ENCODE measurements at places on chromosomes 16 and 17.

- no peak for DNase-seq
Measured at GRCh38 chr17:19250421-19251173, 13.4 kb downstream of the EPN2 start.

DNA sequence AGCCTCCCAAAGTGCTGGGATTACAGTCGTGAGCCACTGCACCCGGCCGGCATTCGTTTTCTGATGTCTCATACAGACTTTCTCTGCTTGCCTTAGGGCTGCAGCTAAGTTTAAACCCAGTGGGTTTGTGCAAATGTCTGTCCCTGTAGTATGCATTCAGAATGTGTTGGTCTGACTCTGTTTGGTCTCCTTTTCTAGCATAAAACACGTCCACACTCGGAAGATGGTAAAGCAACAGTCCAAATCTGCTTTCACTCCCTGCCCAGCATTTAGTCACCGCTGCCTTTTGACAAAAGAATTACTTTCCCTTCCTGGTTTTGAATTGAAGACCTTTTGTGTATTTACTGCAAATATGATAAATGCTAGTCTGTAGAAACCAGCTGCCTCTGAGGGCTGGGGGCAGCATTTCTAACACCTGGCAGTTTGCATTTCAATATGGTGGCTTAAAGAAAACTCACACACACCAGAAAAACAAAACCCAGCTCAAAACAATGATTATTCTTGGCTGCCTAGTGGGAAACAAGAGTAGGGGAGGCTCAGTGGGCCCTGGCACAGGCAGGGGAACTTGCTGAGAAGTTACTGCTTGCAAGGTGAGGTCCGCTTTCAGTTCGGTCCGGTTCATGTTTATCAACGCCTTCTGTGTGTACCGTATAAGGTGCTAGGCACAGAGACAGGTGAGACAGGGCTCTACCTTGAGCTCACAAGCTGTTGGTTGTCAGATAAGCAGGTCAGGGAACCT is 56.9 kb downstream of the MSI2 start:
- DNase-seq: no peak

- DNase-seq: no peak
Measured at GRCh38 chr16:491220-491919, 36.1 kb upstream of the CAPN15 start.

- no peak for DNase-seq
Measured at GRCh38 chr16:49622084-49622390, 233.9 kb downstream of the ZNF423 start.

- no peak for DNase-seq
Measured at GRCh38 chr17:41773731-41774193, 12.7 kb downstream of the JUP start.

DNA sequence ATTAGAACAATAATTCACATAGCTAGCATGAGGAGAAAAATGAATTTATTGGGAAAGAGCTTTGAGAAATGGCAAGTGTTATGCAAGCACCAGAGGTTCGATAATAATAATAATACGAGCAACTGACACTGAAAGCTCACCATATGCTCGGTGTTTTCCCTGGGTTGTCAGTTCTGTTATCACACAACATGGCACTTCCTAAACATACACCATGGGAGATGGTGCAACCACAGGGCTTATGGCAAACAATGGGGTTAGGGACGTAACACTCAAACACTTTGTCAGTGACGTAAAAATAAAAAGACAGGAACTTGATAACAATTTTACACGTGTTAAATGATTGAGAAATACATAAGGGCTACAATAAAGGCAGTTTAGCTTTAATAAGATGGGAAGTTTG is 23.7 kb downstream of the OR1D5 start:
- no peak for DNase-seq

- no peak for DNase-seq
Measured at GRCh38 chr17:28907709-28908475, 5.0 kb upstream of the DHRS13 start.

- no peak for DNase-seq
Measured at GRCh38 chr17:78598013-78598471, 20.8 kb upstream of the DNAH17 start.

DNA sequence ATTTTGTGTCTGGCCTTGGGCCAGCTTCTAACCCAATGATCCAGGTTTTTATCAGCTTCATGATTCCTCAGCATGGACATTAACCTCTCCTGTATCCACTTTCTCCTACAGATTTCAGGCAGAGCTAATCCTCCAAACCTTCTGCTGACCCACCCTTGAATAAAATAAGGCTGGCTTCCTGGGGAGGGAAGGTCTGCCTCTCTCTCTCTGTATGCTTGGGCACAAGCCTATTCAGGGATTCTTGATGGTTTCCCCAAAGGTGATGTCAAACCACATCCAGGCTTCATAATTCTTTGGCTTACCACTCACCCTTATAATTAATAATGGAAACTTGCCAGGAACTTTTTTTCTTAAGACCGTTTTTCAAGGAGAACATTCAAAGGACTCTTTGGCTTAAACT is 240.1 kb downstream of the UTP18 start:
- no peak for DNase-seq

DNA sequence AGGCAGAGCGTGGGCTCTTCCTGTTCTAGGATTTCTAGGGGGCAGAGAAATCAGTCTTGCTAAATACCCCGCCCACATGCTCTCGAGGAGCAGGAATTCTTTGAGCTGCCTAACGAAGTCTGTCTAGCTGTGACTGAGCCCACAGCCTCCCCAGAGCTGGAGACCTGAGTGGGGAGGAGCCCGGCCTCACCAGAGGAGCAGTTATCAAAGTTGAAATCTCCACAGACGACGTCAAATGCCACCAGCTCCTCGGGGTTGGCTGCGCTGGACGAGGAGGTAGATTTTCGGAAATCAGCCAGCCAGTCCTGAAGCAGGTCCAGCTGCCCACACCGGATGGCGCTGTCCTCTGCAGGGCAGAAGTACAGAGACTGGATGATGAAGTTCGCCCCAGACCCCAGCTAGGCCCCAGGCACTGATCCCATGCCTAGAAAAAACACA is 53.8 kb downstream of the PRMT7 start:
- no peak for DNase-seq

- no peak for DNase-seq
Measured at GRCh38 chr17:11404431-11405276, 163.6 kb downstream of the SHISA6 start.

GRCh38 chr17:17121162-17121561 is 78.9 kb downstream of the MPRIP start:
- DNase-seq: no peak

- no peak for DNase-seq
Measured at GRCh38 chr17:16920628-16921020, 51.3 kb downstream of the TNFRSF13B start.

DNA sequence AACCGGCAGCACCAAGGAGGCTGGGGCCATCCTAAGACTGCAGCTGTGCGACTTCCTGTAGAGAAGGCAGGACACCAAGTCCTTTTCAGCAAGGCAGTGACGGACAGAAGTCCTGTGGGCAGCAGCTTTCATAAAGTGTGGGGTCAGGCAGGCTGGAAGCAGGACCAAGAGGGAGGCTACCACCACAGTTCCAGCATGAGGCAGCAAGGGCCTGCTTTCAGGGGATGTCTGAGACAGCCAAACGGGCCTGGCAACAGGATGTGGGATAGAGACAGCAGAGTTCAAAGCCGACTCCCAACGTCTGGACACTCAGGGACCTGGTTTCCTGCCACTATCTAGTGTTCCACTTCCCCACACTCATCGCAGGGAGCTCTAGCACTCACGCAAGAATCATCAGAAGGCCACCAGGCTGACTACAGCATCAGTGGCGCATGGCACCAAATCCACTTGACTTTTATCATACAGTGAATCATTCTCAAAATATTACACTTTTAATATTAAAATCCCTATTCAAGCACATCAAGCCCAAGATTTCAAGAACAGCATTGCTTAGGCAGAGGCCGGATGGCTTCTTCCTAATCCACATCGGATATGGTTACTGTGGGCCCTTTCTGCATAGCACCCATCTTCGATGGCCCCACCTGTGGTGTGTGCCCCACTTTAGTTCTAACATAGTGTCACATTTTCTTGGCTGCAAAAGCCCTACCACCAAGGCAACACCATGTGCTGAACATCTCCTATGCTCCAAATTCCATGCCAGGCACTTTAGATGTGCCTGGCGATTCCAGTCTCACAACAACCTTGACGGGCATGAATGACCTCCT is 5.2 kb downstream of the USP7 start:
- DNase-seq: no peak

- DNase-seq: no peak
Measured at GRCh38 chr17:19482576-19482975, 51.1 kb upstream of the SLC47A1 start.

- DNase-seq: no peak
Measured at GRCh38 chr17:31391496-31391949, at the start of gene RAB11FIP4. RAB11FIP4 (plus strand) TSS chr17:31391675; CDS start chr17:31391853, 178 bp downstream.

- DNase-seq: peak; percentile 42
Measured at GRCh38 chr16:4319454-4320421, 3.9 kb downstream of the GLIS2 start.

DNA sequence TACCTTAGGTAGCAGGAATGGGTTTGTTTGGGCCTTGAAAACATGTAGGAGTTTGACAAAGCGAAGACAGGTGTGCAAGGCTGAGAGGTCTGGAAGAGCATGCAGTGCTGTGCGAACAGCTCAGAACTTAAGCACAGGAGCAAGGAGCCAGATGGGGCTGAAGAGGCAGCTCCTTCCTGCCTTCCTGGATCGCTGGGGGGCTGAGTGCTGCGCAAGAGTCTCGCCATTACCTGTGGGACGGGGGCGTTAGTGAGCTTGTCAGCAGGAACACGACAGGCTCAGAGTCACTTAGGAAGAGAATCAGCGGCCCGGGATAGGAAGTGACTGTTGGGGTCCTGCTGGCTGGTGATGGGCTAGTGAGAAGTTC is 464 bp upstream of the MRM1 start:
- DNase-seq: peak; percentile 34

GRCh38 chr17:73776351-73777130 is 132.3 kb upstream of the SDK2 start:
- no peak for DNase-seq

GRCh38 chr16:89922884-89923639 is at the start of gene TUBB3:
TUBB3 (plus strand) TSS chr16:89923342; CDS start chr16:89923402, 60 bp downstream.
- DNase-seq: peak; percentile 41

DNA sequence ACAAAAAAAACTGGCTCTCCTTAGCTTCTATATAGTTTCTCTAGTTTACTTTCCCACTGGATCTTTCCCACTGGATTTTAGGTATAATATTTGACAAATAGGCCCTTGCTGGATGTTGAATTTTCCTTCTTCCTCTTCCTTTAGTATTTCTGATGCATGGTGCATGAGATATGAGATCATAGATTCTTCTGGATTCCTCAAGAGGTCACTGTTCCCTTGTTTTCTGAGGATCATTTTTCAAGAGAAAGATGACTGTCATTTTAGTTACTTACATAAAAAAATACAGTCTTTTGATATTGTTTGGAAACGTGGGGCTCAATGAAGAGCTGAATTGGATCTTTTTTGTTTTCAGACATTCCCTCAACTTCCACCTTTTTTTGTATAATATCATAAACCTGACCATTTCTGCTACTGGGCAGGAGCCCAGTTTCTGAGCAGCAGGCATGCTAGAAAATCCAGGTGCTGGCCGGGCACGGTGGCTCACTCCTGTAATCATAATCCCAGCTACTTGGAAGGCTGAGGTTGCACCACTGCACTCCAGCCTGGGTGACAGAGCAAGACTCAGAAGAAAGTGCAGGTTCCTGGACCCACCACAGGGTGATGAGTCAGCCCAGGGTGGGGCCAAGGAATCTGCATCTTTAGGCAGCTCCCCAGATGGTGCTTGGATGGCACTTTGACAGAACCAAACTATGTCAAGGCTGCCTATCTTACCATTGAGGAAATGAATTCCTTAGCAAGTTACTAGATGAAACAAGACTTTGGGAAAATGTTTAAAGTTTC is 70.3 kb downstream of the SDR42E1 start:
- DNase-seq: no peak

DNA sequence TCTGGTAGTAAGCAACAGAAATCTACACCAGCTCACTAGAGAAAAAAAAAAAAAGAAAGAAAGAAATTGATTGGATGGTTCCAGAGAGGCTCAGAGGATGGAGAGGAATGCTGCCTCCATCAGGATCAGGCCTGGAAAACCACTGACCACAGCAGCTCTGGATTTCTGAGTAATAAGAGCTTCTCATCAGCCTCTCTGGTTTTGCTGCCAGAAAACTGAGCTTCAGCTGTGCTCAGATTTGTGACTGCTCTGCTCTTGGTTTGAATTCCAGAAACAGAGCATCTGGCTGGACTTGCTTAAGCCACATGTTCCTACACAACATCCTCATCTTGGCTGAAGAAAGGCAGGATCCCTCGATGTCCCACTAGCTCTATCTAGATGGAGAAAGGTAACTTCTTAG is 25.9 kb downstream of the IRX6 start:
- no peak for DNase-seq

DNA sequence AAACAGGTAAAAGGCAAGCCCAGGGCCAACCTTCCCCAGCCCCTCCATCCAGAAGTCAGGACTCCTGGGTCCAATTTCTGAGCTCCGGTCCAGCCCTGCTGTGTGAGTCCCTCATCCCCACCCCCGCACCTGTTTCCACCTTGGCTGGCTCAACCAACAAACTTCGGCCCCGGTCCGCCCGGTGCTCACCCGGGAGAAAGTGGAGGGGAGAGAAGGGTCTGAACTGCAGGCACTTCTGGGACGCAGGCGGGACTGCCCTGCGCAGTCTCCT is 541 bp downstream of the RHBDF2 start:
- no peak for DNase-seq

DNA sequence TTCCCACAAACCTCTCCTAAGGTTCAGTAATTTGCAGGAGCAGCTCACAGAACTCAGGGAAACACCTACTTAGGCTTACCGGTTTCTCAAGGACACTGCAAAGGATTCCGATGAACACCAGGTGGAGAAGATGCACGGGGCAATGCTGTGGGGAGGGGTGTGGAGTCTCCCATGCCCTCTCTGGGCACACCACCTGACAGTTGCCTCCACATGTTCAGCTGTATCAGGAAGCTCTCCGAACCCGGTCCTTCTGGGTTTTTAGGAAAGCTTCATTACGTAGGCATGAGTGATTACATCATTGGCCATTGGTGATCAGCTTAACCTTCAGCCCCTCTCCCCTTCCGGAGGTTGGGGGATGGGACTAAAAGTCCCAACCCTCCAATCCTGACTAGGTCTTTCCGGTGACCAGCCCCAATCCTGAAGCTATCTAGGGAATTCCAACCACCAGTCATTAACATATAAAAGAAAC is 21.6 kb downstream of the C17orf58 start:
- no peak for DNase-seq

- peak; percentile 70 for DNase-seq
Measured at GRCh38 chr16:12573730-12574383, 229.8 kb downstream of the CPPED1 start.

- no peak for DNase-seq
Measured at GRCh38 chr17:56866496-56866895, 32.5 kb downstream of the DGKE start.
